ENCODE measurements at places on chromosomes 7 and 10. TPM values are rescaled to one million over a fixed set of nuclear protein-coding genes. Genes with fewer than 3 reads are reported as not detected.

Gene ITGB8
- 25.0 TPM for total RNA-seq

Gene FAM237B
- not detected for total RNA-seq

Gene EPO
- not detected for total RNA-seq

Gene SFRP4
- total RNA-seq = 1.7 TPM

Gene SNX10
- total RNA-seq = 0.15 TPM

Gene PTN
- total RNA-seq = 35.4 TPM

Gene ZNF239
- 5.5 TPM for total RNA-seq

Gene MRC1
- under 0.01 TPM for total RNA-seq

Gene MYH16
- total RNA-seq = not detected

Gene GPR146
- total RNA-seq = 1.2 TPM

Gene RAB19
- total RNA-seq = not detected

Gene SPDYE5
- not detected for total RNA-seq

Gene CCDC136
- total RNA-seq = 11.1 TPM

Gene MCM10
- total RNA-seq = 6.0 TPM

Gene MACC1
- 0.15 TPM for total RNA-seq

Gene YAE1
- total RNA-seq = 32.7 TPM

Gene SLC25A28
- total RNA-seq = 20.5 TPM

Gene HOXA3
- 3.0 TPM for total RNA-seq

Gene PPRC1
- 15.2 TPM for total RNA-seq

Gene TMEM184A
- total RNA-seq = not detected

Gene KCNH2
- total RNA-seq = 0.33 TPM

Gene FGF8
- total RNA-seq = 0.17 TPM

Gene NSUN6
- total RNA-seq = 13.5 TPM

Gene SFTPA1
- total RNA-seq = not detected

Gene PON3
- not detected for total RNA-seq

Gene CPXM2
- total RNA-seq = 43.8 TPM

Gene AKR1C8
- total RNA-seq = not detected

Gene MMRN2
- 3.6 TPM for total RNA-seq

Gene TNS3
- total RNA-seq = 27.5 TPM

Gene GATA3
- not detected for total RNA-seq

Gene IL6
- 2.2 TPM for total RNA-seq

Gene RBM20
- not detected for total RNA-seq

Gene ZNF655
- total RNA-seq = 79.3 TPM

Gene SPOCK2
- total RNA-seq = 0.83 TPM

Gene PDE1C
- 0.50 TPM for total RNA-seq

Gene TWIST1
- 118 TPM for total RNA-seq

Gene AGR2
- total RNA-seq = not detected

Gene ACHE
- 2.2 TPM for total RNA-seq

Gene C10orf105
- not detected for total RNA-seq

Gene RGR
- total RNA-seq = not detected

Gene TECTB
- total RNA-seq = not detected

Gene MBLAC1
- 2.5 TPM for total RNA-seq

Gene ANXA11
- total RNA-seq = 240 TPM

Gene SLC39A12
- total RNA-seq = not detected

Gene SLC26A3
- total RNA-seq = not detected

Gene ITGA8
- 5.8 TPM for total RNA-seq

Gene IFIT1
- 42.3 TPM for total RNA-seq

Gene ADCY1
- 29.4 TPM for total RNA-seq

Gene GNGT1
- not detected for total RNA-seq

All from smooth muscle cell of trachea (primary cell).